B cell (primary cell): ENCODE measurements at places on chromosomes 7 and 10. TPM values are rescaled to one million over a fixed set of nuclear protein-coding genes. Genes with fewer than 3 reads are reported as not detected.

GRCh38 chr10:86167121-86167761, 199.4 kb downstream of the GRID1 start:
- DNase-seq: no peak

GRCh38 chr7:40401406-40401805, 266.6 kb downstream of the SUGCT start:
- no peak for DNase-seq

LIPN gene
- total RNA-seq: not detected in 2 replicates

PRSS37 gene
- total RNA-seq: not detected in 2 replicates

DNA sequence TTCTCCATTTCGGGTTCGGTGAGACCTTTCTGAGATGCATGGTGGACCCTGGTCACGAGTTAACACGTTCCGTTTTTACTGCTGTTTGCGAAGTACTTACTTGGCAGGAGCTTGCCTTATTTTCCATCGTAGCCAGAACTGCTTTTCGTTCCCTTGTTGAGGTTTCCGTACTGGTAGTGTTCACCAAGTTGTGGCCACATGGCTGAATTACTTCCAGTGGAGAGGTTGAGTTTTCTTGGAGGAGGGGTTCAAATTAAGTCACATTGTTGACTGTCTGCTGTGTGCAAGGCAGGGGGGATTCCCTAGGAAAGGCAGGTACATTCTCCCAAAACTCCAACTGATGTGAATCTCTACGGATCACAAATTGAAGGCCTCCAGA, 4.0 kb downstream of the MXI1 start:
- DNase-seq: no peak

DNA sequence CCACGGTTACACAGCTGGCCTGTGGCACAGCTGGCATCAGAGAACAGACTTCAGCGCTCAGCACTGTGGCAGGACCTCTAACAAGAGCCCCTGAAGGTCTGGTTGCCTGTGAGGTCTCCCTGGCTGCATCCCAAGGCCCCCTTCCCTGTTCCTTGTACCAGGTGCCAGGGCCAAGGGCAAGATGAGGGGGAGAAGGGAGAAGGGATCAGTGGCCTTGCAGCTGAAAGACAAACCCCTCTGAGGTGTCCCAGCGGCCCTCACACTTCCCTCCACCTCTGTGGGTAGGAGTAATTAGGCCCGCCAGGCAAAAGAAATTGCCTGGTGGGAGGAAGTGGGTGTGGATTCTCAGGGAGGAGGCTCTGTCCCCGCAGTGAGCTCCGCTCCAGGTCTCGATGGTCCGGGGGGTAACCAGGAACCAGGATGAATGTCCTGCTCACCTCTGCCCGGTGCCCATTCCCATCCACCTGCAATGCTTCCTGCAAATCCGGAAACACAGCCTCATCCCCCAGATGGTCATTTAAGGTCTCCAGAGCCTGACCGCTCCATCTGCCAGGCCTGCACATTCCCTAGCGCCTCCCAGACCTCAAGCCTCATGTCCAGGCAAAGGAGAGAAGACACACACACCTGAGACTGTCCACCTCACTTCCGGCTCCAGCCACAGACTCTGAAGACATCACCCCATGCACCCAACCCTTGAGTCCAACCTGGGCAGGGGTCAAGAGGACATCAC, 22.7 kb downstream of the GRID2IP start:
- no peak for DNase-seq

CALML5 gene
- total RNA-seq: not detected in 2 replicates

DNA sequence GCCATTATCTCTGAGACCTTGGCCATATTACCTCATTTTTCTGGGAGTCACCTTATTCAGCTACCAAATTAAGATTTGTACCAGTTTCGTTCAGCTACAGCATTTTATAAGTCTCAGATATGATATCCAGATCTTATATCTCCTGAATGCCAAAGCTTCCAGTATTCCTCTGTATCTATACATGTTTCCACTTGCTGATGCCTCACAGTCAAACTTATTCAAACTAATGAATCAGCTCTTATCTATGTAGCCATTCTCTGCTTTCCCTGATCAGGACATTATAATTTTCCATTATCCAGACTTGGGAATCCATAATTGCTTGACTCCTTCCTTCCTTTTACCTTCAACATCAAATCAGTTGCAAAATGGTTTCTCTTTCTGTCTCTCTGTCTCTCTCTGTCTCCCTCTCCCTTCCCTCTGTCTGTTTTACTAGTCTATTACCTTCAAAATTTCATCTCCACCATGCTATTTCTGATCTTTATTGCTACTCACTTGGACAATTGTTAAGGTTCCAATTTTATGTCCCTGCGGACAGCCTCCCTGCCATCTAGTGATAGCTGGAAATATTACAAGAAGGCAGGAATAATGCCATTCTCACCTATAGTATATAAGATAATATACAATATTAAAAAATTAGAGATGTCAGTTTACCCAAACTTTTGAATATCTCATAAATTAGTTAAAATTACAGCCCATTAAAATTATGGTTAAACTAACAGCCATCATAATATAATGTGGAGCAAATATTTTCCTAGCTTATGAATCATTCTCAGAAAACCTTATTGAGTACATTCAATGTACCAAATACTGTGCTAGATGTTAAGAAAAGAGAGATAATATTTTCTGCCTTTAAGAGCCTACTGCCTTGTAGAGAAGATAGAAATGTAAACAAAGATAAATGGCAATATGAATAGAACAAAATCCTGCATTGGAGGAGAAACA, 89.8 kb downstream of the PCLO start:
- DNase-seq: no peak

MAT1A gene
- total RNA-seq: not detected in 2 replicates

SIRT1 gene
- 66.5 and 67.8 TPM in 2 replicates for total RNA-seq

DNA sequence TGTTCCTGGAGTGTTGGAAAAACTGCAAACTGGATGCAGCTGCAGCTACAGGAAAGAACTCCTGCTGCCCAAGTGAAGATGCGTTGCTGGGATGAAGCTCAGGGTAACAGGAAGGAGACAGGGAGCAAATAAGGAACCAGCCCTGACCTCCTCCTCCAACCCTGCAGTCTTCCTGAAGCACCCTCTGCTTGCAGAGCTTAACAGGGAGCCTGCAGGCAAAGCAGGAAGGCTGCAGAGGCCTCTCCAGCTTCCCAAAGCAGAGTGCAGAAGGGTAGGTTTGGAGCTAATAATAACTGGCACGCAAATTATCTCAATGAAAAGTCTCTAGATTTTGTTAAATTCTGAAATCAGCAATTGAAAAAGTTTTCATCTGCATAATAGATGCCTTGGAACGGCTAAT, 92.5 kb downstream of the SORCS1 start:
- no peak for DNase-seq

GRCh38 chr10:57880446-57881227, 387.1 kb downstream of the IPMK start:
- DNase-seq: no peak

DNA sequence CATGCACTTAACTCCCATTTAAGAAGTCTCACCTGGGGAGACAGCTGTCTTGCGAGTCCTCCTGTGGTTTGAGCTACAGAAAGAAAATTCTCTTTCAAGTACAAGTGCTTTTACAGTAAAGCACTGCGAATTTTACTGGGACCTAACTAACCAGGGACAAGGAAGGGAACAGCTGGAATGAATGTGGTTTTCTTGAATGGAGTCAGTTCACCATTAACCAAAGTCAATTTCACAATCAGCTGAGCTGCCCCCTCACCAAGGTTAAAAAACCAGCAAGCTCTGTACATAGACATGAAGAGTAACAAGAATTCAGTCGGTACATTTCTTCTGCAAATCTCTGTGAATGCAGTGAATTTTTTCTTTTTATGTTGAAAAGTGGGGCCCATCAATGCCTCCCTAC, 56.3 kb downstream of the GFRA1 start:
- no peak for DNase-seq

DNA sequence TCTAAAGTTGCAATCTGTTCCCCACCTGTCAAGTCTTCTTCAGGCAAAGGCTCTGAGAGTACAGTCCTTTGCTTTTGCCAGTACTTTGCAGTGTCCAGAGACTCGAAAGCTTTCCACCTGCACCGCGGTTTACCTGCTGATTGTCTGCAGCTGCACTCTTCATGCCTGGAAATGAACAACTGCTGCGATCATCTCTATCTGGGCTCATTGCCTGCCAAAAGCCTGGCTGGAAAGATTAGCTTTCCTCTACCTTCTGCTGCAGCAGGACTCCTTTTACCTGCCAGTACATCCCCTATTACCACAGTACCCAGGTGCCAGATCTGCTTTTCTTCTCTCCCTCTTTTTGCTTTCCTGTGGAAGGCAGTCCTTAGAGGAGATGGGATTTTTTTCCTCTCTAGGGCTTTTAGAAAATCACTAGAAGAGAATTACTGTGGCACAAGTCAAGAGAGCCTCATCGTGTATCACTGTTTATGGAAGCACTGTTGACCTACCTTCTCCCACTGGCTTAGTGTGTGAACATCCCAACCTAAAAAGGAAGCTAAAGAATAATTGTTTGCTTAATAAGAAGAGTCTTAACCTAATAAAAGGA, 2.2 kb downstream of the STRIP2 start:
- DNase-seq: no peak

DNA sequence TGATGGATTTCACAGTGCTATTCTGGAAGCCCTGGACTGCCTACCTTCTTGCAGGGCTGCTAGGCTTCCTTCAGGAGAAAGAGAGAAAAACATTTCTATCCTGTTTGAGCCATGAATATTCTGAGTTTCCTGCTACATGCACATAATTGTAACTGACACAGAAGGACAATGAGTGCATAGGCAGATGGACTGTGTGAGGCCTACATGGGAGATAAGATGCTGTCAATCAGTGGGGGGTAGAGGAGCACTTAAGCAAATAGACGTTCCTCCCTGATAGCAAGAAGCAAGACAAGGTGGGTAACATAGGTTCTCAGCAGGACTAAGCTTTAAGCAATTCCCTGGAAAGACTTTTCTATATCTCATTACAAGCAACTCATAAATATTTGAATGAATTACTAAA, 11.6 kb downstream of the ALDH18A1 start:
- DNase-seq: no peak

GIMAP6 gene
- total RNA-seq: 0.22 and 0.39 TPM in 2 replicates

SPDYE5 gene
- total RNA-seq: not detected in 2 replicates

OAT gene
- total RNA-seq: 16.9 and 20.1 TPM in 2 replicates

- peak; percentile 87 for DNase-seq
Observed at GRCh38 chr10:110919971-110920881, 822 bp downstream of the SHOC2 start.

SYCE1 gene
- not detected in 2 replicates for total RNA-seq

DNA sequence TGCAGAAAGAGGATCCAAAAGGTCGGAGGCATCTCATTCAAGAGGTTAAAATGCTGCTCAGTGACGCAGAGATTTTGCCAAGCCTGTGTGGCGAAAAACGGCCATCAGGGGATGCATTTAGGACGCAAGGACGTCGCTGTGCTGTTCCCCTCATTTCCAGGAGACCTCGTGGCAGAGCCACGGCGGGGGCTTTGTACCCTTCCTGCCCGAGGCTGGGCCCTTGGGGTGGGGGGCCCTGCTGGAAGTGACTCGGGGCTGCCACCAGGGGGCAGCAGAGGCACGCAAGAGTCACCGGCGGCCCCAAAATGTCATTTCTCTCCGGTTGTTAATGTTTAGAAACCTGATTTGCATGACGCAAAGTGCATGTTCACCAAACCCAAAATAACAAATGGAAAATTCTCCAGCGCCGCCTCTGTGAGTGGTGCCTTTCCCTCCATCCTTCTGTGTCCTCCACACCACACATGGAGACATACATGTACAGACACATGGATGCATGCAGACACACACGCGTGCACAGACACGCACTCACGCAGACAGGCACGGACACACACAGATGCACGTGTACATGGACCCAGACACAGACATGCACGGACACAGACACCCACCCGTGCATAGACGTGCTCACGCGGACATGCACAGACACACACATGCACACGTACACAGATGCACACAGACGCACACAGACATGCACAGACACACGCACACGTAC, 51.0 kb upstream of the NKX6-2 start:
- DNase-seq: peak; percentile 66

DNA sequence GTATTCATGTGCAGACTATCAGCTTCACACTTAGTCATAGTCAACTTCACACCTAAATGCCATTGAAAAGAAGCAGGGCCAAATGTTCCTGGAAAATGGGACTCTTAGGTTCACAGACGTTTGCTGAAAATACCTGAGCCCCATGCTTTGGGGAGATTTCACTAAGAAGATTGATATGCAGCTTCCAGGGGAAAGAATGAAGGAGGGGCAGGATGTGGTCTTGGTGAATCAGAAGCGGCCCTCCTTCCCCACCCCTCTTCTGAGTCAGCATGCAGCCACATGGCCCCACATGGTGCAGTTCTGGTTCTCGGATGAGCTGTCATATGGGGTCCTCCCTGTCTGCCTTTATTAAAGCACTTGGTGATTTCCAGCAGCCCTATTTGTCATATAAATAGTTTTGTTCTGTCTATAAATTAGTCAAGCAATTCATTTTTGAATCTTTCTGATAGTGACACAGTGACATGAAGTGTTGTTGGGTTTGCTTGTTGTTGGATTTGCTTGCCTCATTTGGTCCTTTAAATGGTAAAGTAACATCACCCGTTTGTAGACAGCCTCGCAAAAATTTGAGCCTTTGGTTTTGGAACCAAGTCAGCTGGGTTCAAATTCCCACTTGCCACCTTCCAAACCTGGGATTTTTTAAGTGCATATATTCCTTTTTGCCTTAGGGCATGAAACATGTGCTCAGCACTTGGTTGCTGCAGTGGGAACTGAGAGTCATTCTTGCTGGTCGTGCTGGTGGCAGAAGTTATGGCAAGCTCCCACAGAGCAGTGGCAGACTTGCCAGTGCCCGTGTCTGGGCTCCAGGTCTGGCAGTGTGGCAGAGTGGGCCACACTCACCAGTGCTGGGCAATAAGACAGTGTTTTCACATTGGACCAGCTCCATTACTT, 68.1 kb upstream of the CDK6 start:
- peak; percentile 9 for DNase-seq

SFXN3 gene
- total RNA-seq: 38.0 and 44.2 TPM in 2 replicates

GRCh38 chr7:28509251-28510025, 97.1 kb downstream of the CREB5 start:
- DNase-seq: no peak

- DNase-seq: peak; percentile 67
Observed at GRCh38 chr10:110802551-110803238, 69.0 kb upstream of the PDCD4 start.

OPN1SW gene
- not detected in 2 replicates for total RNA-seq

GRCh38 chr7:36871863-36872262, 147.6 kb upstream of the AOAH start:
- DNase-seq: peak; percentile 25

TAS2R60 gene
- not detected in 2 replicates for total RNA-seq

NYAP1 gene
- total RNA-seq: not detected in 2 replicates
